ENCODE measurements at places on chromosomes 7 and 10. TPM values are rescaled to one million over a fixed set of nuclear protein-coding genes. Genes with fewer than 3 reads are reported as not detected.

The FAM25G gene
- not detected for total RNA-seq

GRCh38 chr10:75109459-75109778, 2.0 kb upstream of the SAMD8 start:
- DNase-seq: no peak

- no peak for DNase-seq
Measured at GRCh38 chr10:17684537-17684936, 40.6 kb downstream of the STAM start.

- DNase-seq: peak; percentile 75
Measured at GRCh38 chr10:62744136-62744535, 60.4 kb upstream of the ADO start.

DNA sequence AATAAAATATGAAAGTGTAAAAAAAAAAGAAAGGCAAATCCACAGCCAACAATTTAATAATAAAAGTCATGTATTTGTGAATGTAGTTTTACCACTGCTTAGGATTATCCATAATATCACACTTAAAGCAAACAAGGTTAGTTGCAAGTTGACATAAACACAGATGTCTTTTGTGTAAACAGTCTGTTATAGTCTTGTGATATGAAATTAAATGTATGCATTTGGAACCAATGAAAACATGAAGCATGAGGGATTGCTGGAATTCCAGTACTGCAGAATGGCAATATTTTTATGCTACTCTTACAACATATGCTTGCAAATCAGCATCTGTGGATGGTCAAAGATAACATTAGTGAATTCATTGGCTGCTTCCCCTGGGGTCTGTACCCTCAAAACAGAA, 148.1 kb downstream of the DNAJB9 start:
- DNase-seq: no peak
